ENCODE measurements at places on chromosomes 6 and 20. TPM values are rescaled to one million over a fixed set of nuclear protein-coding genes. Genes with fewer than 3 reads are reported as not detected.

The THBD gene
- not detected for total RNA-seq

DNA sequence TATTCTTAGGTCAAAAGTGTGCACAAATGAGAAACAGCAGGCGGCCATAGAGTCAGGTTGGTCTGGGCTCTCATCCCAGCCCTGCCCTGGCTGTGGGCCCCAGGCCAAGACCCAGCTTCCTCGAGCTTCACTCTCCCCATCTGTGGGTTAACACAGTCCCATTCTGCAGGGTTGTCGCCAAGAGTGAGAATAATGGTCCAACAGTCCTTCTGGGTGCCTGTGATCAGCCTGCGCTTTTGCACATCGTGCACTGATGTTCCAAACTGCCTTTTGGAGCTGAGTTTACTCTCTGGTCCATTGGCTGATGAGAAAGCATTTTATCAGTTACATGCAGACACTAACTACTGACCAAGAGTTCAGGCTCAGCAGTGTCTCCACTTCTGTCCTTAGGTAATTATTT lies 82.6 kb downstream of the INSM1 start:
- no peak for DNase-seq

The PLA2G7 gene
- not detected for total RNA-seq

DNA sequence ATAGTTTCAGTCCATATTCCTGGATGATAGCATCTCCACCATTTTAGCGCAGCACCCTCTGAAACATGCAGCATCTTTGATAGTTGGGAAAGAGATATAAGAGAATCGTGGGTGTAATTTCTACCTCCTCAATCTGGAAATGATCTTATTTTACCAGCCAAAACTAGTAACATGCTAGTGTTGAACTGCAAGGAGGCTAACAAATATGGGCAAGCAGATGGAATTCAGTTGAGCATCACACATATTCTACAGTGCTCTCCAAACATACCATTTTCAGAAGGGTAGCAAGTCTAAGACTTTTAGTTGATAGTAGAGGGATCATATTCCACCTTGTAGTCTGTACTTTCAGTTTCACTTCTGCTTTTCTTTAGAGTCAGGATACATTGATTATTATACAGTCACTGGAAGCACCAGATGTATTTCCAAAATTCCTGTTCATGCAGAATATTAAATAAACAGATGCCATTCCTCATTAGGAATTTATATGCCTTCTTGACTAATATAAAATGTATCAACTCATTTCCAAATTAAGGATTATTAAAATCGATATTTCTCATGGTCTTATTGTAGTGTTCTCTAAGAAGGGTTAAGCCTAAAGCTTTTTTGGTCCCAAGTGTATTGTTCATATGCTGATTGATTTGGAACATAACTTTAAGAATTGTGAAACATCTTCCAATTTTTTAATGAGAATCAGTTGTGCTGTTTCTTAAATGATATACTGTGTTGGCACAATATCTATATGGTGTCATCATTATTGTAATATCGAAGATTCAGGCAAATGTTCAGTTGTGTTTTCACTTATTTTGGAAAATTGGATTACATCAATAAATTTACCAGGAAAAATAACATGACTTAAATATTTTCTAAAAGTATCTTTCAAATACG lies 362.0 kb downstream of the CENPW start:
- DNase-seq, result peak; percentile 34

The BMP7 gene
- total RNA-seq, result 0.03 TPM

- DNase-seq, result no peak
These were observed 383.8 kb upstream of the CITED2 start for GRCh38 chr6:139758209-139758611.

GRCh38 chr20:52082612-52083011 lies 109.0 kb downstream of the ZFP64 start:
- no peak for DNase-seq

Measured in HT1080 (cell line).